Sciatic nerve (tissue), 2 donors: ENCODE measurements at places on chromosomes 5 and 9. TPM values are rescaled to one million over a fixed set of nuclear protein-coding genes. Genes with fewer than 3 reads are reported as not detected.

Gene TEX48
- total RNA-seq, result not detected

Gene CLTA
- 103 TPM for total RNA-seq

Gene FGF18
- total RNA-seq, result 15.8 TPM

Gene THG1L
- 5.8 TPM for total RNA-seq

GRCh38 chr5:154179846-154180710, 10.5 kb upstream of the GALNT10 start:
- DNase-seq, result no peak

DNA sequence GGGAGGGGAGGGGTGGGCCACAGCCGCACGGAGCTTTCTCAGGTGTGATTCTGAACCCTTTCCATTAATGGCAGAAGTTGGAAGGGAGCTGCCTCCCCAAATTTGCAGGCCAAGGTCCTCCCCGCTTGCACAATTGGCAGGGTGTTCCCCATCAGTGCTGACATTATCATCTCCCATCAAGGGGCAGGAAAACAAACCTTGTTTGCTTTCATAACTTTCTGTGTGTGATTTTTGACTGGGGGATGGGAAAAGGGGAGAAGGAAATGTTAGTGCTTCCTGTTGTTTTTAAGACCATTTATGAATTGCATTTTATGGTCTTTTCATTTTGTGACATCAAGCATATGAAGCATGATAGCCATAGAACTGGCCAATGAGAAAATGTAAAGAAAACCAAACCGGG, 242.2 kb downstream of the GOLPH3 start:
- no peak for DNase-seq

GRCh38 chr5:24623031-24623430, 21.7 kb downstream of the CDH10 start:
- no peak for DNase-seq

DNA sequence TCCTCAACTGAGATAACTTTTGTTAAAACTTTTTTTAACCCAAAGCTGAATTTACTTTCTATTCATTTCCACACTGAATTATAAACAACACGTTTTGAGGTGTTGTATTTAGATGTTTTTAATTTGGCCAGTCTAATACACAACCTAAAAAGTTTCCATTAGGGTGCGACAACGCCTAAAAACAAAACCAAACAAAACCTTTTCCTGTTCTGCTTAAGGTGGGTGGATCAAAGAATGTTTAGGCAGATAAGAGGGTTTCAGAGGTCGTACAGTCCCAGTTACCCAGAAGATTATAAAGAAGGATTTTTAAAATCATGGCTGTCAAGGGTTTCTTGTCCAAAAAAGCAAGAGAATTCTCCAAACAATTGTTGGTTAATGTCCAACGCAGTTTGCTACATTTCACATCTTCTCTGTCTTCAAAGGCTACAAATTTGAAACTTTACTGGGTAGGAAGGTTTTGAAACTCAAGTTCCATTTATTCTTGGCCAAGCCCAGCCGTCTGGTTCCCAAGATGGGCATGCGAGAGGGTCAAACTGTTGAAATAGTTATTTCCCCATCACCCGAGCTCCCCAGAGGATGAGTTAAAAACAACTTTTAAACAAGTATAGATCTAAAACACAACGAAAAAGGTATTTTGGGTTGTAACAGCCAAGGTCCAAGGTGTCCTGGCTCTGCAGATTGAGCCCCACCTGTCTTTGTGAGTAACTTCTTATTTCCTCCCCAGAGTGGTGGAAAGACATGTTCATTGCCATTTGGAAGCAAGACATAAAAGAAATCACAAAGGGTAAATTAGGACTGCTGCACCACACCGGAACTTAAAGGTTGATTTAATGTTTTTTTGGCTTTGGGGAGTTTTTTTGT, 122.8 kb upstream of the MAP3K1 start:
- no peak for DNase-seq

DNA sequence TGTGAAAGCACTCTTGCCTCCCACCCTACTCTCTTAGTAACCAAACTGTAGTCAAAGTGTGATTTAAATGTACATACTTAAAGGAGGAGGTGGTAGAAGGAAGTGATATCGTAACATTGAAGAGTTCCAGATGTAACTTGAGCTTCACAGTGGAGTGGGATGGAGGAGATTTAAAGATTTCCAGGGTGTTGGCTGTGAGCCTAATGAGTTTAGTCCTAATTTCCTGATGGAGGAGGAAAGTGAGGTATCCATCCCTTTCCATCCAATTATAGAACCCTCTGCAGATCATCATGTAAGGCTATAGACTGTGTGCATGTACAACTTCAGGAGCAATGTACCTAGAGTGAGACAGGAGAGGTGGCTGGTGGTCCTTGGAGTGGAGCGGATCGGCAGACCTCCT, 1163.9 kb upstream of the SEMA6A start:
- DNase-seq, result no peak

DNA sequence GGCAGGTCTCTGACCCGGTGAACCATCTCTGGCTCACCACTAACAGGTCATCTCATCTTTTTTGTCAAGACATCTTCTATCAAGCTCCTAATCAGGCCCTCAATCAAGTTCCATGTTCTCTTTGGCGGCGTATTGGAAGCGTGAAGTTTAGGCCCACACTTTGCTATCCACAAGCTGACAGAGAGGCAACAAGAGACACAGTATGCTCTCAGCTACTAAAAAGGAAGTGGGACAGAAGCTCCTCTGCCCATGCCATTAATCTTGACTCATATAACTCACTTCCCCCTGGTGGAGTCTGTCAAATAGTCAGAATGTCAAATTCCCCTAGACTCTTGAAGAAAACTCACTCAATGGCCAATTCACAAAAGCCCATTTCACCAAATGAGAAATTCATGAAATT, 77.6 kb upstream of the TMC1 start:
- DNase-seq, result no peak

DNA sequence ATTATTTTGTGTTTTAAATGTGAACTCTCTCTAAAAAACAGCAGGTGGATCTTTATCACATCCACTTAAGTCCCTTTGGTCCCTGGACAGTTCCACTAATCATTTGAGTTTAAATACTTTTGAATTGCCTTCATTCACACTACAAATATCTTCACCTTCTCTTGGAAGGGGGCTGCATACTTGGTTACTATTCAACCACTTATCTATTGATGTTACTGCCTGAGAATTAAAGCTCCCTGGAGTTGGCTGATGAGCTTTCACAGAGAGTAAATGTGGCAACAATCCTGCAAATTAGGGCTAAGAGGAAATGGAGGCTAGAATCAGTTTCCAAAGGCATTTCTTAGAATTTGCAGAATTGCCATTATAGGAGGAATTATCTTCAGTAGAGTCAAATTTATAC, 180.4 kb downstream of the ST8SIA4 start:
- no peak for DNase-seq

GRCh38 chr9:12980085-12980851, 205.4 kb downstream of the LURAP1L start:
- DNase-seq, result no peak

GRCh38 chr5:146254223-146254622, 50.8 kb downstream of the RBM27 start:
- no peak for DNase-seq

- no peak for DNase-seq
Observed at GRCh38 chr9:130214776-130215340, 42.7 kb downstream of the NCS1 start.

GRCh38 chr5:62260513-62260912, 45.5 kb upstream of the KIF2A start:
- no peak for DNase-seq
